ENCODE measurements at places on chromosomes 4 and X.

- DNase-seq: no peak
Observed at GRCh38 chr4:78688366-78688765, 87.8 kb upstream of the BMP2K start.

DNA sequence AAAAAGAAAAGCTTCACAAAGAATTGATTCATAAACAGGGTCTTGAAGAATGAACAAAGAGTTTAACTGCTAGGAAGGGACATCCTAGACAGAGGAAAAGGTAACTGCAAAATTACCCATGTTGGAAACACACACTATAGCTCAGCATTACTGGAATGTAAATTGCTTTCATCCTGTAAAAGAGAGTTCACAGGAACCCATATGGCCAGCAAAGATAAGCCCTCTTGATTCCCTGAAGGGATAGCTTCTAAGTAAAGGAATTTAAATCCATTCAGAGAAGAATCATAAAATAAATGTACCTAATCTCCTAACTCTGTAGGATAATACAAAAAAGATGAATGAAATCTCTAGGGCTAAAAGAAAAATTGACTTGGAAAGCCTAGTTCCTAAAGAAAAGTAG lies 107.1 kb upstream of the INTU start:
- no peak for DNase-seq

- no peak for DNase-seq
Observed at GRCh38 chr4:28378109-28378830, 1517.6 kb downstream of the STIM2 start.

DNA sequence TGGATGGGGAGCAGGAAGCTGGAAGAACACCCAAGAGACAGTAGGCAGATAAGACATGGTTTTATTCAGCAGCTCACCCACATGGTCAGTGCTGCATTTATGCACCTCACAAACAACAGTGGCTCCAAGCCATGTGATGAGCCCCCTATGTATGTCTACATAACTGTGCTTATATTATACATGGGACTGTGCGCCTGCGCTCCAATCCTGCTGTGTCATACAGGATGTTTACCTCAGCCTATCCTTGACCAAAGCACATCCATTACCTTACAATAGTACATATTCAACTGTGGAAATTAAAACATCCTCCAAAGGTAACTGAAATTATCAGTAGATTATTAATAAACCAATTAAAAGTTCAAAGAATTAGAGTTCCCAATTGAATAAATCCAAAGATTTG lies 44.1 kb upstream of the SGMS2 start:
- DNase-seq: no peak

DNA sequence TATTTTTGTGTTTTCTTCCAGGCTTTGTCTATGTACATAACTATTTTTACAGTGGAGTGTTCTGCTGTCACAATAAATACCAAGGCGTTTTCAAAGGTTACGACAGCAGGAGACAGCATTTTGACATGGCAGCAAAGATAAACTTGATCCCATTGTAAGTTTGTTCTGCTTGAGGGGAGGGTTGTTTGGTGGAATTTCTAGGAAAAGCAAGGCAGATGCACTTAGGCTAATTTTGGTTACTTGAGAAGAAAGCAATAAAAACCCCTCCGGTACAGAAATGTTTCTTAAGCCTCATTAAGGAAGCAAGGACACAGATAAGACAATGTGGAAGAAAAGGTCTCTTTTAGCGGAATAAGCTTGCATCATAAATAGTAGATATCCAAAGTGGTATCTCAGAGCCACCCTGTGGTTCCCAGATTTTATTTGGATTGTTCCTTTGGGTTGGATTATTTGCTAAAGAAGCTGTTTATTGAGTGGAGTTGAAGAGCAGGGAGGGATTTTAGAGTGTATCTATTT lies 54.3 kb downstream of the CLCN5 start:
- no peak for DNase-seq

DNA sequence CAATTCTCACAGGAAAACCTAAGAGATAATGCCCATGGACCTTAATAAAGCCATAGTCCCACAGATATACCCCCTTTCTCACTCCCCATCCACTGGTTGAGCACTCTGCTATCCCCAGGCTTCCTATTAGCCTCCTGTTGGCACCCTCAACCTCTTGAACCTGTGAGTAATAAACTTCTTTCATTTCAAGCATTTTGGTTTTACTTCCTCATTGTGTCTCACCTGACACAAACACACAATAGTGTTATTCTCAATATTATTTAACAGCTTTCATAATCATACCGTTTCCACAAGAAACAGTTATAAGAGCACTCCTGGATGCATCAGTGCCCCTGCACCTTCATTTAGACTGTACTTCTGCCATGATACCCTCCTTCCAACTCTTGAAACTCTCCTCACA lies 56.8 kb downstream of the TRPC5 start:
- no peak for DNase-seq

Data from stimulated activated CD4-positive, alpha-beta T cell treated with anti-CD3 and anti-CD28 coated beads, Interleukin-12 subunit alpha, Interleukin-12 subunit beta, amount 100 ng/mL, for 48 hours (primary cell).